GM03348 (cell line): ENCODE measurements at places on chromosomes 5 and 9.
A peak's percentile ranks its signal among the peaks of the same experiment; 100 is the strongest.

DNA sequence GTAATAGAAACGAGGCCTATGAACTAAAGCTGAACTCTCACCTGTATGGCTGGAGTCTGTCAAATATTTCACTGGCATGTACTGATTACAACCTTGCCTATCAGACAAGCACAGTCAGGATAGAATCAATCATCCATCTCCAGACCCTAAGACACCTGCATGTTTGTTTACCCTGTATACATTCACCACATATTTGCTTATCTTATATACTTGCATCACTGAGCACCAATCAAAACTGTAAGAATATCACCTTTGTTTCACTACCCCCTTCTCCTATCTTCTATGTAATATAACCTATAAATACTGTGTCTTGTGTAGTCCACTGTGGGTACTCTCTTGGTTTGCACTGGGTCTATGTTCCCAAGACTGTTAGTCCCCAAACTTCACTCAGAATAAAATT is 1085.7 kb downstream of the TAF11L14 start:
- no peak for DNase-seq

- no peak for DNase-seq
Observed at GRCh38 chr9:117034866-117035265, 347.8 kb downstream of the TRIM32 start.

DNA sequence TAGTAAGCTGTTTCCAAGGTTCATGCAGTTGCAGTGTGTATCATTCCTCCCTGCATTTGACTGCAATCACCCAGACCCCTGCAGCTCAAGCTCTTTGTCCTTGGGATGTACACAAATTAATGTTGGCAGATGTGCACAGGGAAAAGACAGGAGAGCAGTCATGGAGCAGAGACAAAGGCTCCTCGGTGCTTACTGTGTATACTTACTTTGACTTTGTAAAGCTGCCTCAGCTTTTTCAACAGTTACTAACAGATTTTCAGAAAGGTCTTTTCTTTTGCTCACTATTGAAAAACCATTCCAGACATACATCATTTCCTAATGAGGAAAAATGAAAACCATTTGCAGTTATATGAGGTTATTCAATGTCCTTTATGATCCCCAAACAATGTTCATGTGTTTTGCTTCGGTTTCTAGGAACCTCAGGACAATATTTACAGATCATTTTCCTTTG is 124.9 kb downstream of the TTC39B start:
- DNase-seq, result no peak

DNA sequence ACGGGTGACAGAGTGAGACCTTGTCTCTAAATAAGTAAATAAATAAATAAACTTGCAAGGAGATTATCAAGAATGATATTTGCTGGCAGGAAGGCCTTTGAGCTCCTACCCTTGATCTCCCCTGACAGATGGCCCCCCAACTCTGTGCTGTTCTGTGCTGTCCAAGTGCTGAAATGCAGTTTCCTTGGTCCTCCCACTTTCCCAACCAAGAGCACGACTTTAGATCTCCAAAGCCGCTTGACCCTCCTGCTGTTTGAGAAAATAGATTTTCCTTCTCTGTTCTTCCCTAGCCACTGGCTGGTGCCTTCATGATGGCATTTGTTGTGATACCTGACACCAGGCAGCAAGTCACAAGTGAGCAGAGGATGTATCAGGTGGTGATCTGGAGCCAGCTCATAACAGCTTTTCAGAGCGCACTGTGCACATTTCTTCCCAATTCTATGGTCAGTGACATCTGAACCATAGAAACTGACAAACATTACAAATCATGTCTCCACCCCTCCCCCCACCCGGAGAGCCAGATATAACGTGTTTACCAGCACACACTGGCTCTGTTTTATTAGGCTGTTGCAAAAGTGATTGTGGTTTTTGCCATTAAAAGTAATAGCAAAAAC is 80.0 kb upstream of the PUM3 start:
- no peak for DNase-seq

DNA sequence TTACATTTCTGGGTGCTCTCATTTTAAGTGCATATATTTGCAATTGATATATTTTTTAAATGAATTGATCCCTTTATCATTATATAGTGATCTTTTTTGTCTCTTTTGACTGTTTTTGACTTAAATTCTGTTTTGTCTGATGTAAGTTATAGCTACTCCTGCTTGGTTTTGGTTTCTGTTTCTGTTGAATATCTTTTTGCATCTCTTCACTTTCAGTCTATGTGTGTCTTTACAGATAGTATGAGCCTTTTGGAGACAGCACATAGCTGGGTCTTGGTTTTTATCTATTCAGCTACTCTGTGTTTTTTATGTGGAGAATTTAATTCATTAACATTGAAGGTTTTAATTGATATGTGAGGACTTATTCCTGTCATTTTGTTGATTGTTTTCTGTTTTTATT is 311.3 kb downstream of the SPATA31D1 start:
- DNase-seq, result no peak

DNA sequence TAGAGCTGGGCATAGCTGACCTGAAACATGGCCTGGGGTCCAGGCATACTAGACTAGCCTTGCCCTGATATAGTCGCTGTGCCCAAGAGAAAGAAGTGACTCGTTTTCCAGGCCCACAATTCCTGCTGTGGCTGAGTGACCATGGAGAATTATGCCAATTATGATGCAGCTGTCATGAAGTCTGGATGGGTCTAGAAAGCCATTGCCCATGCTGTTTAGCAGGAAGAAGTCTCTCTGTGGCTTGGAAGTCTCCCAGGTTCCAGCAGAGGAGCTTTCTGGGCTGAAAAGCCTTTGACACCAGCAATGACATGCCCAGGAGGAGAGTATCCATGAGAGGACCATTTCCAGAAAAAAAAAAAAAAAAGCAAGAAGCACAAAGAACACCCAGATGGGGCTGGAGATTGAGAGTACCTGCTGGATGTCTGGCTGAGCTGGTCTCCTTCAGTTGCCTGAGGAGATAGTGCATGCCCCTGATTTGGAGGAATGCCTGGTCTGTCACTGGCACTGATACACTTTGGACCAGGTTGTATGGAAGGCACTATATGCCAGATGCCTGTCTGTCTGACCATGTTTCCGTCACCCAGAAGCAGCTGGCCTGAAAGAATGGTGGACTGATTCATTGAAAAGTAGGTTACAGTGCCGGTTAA is 128.0 kb upstream of the EPB41L4A start:
- no peak for DNase-seq

GRCh38 chr5:14714706-14715105 is 50.2 kb downstream of the OTULIN start:
- DNase-seq, result no peak

GRCh38 chr5:35924122-35924949 is 14.1 kb downstream of the CAPSL start:
- peak; percentile 64 for DNase-seq

DNA sequence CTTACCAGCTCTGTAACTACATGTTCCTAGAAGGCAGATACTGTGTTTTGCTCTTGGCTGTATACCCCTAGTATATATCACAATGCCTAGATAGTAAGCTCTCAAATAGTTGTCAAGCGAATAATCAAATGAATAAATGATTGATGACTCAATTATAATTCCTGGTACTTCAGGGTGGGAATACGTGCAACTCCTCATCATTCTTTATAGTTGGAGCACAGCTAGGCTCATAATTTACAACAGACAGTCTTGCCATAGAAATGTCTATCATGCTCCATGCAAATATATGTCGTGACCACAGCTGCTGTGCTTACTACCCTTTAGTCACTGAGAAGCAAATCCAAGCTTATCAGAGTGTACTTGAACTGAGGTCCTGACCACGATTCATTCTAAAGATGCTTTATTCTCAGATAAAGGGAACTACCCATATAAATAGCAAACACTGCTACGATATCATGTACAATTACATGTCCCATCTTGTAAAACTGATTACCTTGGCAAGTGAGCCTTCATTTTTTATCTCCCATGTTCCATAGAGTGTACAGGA is 52.1 kb downstream of the STRBP start:
- DNase-seq, result no peak

DNA sequence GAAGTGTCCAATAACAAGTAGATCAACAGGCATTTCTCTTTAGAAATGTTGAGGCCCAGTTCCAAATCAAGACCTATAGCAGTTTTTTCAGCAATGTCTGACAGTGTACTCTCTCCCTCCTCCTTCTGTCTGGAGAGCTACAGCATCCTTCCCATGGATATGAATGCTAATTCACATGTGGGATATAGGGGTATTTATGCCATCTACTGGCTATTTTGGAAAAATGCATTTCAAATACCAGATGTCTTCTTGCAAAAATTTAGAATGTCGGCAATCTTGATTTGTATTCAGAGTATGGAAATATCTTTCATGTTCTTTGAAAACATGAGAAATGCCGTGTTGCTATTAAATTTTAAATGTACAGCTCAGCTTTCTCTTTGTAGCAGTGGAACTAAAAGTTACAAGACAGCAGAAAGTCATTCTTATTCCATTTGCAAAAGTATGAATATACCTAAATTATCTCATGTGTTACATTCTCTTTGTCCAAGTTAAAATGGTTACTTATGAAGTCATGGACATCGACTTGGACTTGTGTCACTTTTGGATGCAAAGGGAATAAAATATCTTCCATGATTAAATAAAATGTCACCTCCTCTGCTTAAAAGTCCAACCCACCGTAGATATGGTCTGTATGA is 647.8 kb downstream of the TAF11L14 start:
- peak; percentile 78 for DNase-seq

DNA sequence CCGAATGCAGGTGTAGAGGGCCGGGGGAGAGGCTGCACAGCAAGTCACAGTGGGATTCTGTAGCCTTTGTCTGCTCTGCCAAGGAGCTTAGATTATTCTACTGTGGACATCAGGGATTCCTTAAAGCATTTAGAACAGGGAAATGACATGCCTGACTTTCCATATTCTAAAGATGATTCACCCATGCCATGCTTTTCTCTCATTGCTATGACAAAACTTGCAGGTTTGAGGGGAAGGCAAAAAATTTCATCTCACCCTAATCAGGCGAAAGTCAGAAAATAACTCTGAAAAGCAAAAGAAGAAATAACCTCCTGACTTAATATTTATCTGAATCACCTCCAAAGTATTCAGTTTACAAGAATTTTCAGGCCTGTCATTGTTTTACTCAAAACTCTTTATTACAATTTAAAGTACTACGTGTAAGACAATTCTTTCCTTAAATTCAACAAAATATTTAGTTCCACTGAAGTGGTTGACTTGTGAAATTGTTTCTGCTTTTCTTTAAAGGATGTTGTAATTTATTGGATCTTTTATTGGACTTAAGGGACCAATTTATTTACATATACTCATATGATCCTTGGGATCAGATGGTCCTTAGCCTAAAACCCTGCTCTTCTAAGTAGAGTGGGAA is 30.0 kb upstream of the GAS1 start:
- DNase-seq, result no peak

DNA sequence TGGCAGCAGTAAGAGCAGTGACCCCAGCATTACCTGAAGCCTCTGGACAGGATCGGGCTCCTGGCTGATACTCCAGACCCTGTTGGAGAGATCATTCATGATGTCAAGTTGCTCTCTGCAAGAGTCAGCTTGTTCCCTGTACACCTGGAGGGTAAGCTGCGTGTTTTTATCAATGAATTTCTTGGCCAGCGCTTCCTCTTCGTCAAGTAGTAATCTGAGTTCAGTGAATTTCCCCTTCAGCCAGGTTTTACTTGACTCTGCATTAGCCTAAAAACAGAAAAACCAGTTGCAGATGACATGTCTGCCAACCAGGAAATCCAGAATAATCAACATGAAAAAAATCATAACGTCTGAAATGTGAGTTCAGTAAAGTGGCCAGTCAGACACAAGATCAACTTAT is 19.1 kb downstream of the TRIM14 start:
- no peak for DNase-seq

GRCh38 chr9:91951944-91952520 is 2.0 kb upstream of the ROR2 start:
- no peak for DNase-seq

GRCh38 chr5:170297589-170298462 is at the start of gene LCP2:
Gene LCP2 (minus strand): TSS chr5:170297777. CDS start chr5:170297611, 166 bp downstream.
- DNase-seq, result no peak

- no peak for DNase-seq
Observed at GRCh38 chr5:82365026-82365425, 86.9 kb upstream of the RPS23 start.

DNA sequence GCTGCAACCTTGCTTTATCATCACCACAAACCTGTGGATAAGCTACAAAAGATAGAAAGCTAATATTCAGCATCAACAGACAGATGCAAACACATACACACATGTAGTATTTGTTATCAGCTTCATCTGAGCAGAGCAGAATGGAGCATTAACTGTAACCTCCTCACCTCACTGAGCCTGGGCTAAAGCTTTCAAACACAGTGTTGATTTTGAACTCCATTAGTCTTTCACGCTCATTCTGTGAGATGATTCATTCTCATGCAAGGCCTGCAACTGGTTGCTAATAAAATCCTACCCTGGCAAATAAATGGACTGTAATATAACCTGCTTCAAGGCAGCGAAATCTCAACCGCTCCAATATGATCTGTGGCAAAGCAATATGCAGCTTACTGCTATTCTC is 1360.6 kb upstream of the ACO1 start:
- no peak for DNase-seq

DNA sequence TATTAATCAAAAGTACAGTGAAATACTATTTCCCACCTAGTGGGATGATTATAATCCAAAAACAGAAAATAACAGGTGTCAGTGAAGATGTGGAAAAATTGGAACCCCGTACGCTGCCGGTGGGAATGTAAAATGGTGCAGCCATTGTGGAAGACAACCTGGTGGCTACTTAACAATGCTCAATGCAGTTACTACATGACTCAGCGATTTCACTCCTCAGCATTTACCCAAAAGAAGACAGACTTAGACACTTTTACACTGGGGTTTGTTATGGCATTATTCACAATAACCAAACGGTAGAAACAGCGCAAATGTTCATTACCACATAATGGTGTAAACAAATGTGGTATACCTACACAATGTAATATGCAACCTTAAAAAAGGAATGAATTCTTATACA is 23.9 kb downstream of the SECISBP2 start:
- no peak for DNase-seq

GRCh38 chr5:59622848-59623247 is 270.7 kb downstream of the PDE4D start:
- DNase-seq, result no peak

DNA sequence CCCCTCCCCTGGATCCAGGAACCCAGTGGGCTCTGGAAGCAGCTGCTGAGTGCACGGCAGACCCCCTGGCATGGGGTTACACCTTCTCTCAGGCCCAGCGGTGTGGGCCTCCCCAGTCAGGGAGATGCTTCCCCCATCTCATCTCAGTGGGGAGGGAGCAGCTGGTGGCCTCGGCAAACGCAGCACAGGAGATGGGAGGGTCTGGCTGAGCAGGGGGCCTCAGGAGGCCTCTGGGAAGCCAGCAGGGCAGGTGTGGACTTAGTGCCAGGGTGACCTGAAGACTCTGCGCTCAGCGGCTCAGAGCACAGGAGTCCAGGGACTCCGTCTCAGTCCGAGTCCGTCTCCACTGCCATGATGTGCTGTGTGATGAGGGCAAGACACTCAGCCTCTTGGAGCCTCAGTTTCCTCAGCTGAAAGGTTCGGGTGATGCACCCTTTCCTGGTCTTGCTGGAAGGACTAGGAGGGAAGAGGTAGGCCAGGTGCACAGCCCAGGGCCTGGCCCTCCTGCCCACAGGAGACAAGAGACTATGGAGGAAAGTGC is 100.6 kb downstream of the GTF3C4 start:
- no peak for DNase-seq

GRCh38 chr9:15738011-15738410 is 185.2 kb downstream of the CCDC171 start:
- no peak for DNase-seq
